ENCODE measurements at places on chromosomes 12 and 14.

GRCh38 chr14:45902241-45902640, 649.2 kb upstream of the MIS18BP1 start:
- DNase-seq: no peak

DNA sequence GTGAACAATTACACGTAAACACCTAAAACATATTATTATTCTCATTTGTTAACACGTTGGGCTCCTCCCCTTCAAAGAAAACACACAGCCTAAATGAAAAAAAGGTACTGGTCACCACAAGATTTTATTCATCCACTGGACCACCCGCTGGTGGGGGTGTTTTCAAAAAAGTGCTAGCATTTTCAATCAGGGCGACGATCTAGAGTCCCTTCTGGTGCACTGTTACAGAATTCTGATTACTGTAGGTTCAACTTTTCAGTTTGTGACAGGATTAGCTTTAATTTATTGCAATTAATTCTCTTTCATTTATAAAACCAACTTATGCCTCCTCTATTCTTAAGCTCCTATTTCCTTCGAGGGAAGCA, 443 bp downstream of the MAGOHB start:
- no peak for DNase-seq

DNA sequence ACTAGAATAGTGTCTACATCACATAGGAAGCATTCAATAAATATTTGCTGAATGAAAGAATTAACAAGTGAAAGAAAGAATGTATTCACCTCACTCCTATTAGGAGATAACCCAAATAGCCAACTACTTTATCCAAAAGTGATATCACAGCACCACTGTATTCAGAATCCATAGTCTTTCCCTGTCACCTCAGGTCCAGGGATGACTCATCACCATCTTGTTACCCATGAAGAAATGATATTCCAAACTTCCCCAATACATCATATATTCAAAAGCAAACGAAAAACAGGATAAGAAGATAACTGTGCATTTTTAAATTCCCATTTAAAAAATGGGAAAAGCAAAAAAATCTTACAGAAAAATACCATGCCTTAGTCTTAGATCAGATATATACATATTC, 39.1 kb downstream of the TXNDC16 start:
- DNase-seq: no peak

- no peak for DNase-seq
Observed at GRCh38 chr14:96264853-96265252, 8.8 kb downstream of the BDKRB1 start.

GRCh38 chr12:131430158-131430742, 280.6 kb upstream of the SFSWAP start:
- DNase-seq: no peak
